ENCODE measurements at places on chromosomes 6 and 20.

GRCh38 chr20:16166737-16167136 is 406.5 kb downstream of the KIF16B start:
- no peak for DNase-seq

DNA sequence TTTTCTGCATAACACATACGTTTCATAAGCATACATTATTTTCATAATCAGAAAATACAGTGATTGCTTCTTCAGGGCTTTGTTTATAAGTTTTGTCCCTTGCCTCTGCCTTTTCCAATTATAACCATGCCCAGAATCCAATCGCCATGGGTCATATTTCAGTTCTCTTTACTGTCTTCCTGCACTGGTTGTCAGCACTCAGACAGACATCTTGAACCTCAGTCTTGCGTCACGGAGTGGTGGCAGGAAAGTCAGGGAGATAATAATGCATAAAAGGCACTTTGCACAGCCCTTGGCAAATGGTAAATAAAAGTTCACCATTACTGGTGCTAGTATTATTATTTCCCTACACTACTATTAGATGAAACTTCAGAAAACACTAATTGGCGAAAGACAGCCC is 7.2 kb downstream of the KIF16B start:
- peak; percentile 17 for DNase-seq

GRCh38 chr6:47789553-47789952 is 7.7 kb downstream of the OPN5 start:
- DNase-seq: no peak

DNA sequence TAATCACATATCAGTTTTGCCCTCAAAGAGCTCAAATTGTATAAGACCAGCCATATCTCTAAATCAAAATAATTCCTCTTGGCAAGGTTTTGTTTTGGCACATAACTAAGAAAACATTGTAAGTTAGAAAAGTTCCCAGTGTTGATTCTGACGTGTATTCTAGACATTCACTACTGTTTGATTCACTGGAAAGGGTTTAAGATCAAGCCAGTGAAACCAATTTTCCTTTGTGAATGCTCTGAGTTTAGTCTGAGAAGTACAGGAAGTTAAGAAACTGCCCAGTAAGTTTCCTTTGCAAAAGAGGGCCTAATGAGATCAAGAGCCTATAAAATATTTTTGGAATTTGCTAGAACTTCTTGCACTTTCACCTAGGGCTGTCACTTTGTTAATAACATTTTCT is 143.0 kb downstream of the FNDC1 start:
- no peak for DNase-seq

GRCh38 chr6:152471456-152472265 is 165.5 kb downstream of the SYNE1 start:
- DNase-seq: no peak

DNA sequence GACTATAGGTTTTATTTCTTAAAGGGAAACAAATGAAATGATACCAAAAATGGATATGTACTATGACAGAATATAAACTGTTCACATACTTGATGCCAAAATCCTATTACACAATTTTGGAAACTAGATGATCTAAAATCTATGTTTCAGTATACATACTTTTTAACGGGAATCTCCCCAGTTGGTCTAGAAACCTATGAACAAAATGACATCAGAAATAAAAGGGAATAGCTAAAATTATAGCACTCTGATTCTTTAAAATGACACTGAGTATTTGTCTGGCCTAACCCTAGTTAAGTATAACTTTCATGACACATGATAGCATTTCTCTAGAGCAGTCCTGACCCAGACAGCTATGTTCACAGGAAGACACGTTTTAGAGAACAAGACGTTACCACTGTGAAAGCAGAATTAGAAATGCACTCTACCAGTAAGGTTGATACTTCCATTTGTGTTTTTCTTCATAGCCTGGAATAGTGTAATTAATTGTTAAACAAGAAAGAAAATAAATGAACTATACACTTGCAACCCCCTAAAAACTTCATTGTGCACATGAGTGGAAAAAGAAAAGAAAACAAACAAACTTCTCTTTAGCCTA is 3.3 kb downstream of the OSER1 start:
- no peak for DNase-seq

DNA sequence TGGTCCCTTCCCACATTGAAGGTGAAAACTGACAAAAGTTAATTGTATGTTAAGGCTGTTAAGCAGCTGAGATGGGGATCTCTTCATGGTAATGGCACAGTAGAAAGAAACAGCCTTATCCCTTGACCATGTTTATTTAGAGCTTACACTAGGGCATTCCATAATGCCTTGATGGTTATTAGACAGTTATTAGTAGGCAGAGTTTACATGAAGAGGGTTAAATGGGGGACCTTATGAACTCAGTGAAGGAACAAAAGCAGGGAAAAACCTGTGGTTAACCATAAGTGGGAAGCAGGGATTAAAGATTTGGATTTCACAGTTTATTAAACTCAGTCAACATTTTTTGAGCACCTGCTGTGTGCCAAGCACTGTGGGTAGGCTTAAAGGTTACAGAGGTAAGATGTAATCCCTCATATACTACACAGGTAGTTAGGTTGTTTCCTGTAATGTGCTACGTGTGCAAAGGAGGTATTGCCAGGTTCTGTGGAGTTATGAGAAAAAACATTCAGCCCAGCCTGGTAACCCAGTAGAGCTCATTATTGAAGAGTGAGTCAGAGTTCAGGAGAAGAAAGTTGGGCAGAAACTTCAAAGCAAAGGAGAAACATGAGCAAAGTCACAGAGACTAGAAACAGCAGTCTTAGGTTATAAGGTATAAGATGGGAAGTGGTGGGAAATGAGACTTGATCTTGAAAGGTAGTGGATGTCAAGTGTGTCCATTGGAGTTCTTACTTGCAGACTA is 32.3 kb upstream of the GNRH2 start:
- no peak for DNase-seq

- no peak for DNase-seq
These were observed 56.8 kb downstream of the MYH7B start for GRCh38 chr20:35012227-35013069.

- no peak for DNase-seq
These were observed 259.4 kb upstream of the AGPAT4 start for GRCh38 chr6:161533266-161533665.

DNA sequence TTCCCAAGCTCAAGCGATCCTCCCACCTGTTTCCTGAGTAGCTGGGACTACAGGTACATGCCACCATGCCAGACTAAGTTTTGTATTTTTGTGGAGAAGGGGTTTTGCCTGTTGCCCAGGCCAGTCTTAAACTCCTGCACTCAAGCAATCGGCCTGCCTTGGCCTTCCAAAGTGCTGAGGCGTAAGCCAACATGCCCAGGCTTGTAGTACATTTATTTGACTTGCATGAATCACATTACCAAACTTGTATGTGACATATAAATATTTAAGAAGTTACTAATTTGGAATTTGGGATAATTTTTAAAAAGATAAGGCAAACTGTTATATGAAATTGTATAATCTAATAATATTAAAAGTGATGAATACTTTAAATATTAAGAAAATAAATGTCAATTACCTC is 157.6 kb downstream of the MCHR2 start:
- DNase-seq: no peak

DNA sequence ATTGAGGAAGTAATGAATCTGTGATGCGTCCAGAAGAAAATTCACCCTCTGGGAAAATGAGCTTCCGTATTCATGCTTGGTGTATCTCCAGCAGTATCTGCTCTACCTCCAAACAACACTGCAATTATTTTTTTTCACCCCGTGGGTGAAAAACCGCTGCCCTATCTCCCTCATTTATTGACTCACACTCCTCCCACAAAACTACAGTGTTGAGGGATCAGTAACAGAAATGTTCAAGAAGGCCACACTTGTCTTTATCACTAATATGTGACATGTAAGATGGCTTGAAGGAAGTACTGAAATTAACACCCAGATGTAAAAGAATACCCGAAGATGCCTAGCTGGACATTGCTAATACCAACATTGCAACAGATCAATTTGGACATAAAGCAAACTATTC is 4.9 kb upstream of the TBX18 start:
- no peak for DNase-seq

DNA sequence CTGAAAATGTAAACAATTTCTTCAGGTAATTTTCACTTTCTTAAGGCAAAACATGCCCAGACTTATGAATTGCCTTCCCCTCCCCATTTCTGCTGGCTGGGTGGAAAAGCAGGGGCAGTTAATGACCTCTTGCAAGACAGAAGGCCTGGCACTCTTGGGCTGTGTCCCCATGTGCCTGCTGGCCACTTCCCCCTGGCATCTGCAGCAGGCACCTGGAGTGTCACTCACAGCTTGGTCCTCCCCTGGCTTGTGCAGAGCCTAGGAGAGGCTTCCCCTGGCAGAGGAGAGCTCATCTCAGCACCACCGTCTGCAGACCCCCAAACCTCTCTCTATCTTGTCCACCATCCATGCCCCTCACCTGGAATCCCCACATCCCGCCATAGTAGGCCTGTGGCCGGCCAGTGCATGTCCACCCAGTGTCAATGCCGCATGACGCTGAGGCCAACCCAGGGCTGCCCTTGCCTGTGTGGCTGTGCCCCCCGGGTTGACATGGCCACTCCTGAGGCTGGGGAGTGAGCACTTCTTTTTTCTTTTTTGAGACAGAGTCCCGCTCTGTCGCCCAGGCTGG is 83.5 kb upstream of the SLC22A23 start:
- DNase-seq: no peak

DNA sequence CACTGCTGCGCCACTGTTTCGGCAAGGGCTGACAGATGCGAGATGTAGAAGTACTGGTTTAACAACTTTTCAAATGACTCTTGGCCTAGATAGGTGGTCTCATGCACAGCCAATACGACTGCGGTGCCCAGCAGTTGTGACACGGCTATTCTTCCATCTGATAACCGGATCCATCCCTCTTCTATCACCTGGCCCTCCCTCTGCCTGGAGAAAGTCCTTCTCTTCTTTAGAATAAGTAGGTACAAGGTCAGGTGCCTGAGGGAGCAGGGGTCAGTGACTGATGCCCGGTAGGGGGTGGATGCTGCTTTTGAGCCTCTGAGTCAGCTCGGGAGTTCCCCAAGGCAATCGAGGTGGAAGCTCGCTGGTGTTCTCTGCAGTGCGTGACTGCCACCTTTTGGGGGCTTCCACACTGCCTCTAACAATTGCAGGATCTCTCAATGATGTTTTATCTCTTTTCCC is 166.8 kb upstream of the GRIK2 start:
- peak; percentile 13 for DNase-seq

DNA sequence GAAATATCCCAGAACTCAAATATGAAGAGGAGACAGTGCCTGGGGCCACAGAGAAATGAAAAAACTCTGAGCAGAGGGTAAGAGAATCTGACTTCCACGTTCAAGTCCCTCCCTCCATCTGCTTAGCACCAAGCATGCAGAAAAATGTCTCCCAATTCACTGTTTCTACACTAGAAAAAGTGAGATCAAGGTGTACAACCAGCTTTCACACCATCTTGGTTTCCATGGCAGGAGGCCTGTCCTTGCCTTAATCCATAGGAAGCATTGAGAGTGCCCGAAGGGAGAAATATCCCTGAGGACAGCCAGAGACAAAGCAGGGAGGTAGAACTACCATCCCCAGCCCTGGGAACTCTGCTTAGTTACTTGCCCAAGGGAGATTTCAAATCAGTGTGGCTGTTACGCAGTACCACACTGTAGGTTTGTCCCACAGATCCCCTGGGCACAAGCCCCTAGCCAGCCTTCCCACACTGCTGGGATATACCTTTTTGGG is 82.9 kb downstream of the SCML4 start:
- DNase-seq: no peak

GRCh38 chr6:100892116-100892515 is 11.0 kb upstream of the ASCC3 start:
- no peak for DNase-seq

GRCh38 chr6:105986998-105987397 is 99.1 kb upstream of the PRDM1 start:
- DNase-seq: no peak

- no peak for DNase-seq
These were observed 99.9 kb downstream of the TCP11 start for GRCh38 chr6:35041086-35041861.

DNA sequence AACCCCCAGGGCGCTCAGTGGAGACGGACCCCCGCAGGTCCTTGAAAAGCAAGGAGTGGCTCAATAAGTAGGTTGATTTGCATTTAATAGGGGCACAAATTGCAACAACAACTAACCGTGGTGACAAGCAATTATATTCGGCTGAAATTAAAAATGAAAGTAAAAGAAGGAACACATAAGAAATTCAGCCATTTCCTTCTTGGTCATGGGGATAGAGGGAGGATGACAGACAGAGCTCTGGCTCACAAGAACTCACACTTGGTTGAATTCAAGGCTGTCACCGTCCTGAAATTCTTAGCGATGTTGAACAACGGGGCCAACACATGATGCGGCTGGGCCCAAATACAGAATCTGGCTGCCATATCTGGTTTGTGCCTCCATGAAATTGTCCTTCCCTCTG is 129.0 kb downstream of the EDN3 start:
- peak; percentile 5 for DNase-seq

Data from hematopoietic multipotent progenitor cell treated with erythropoietin and hydrocortisone succinate and interleukin-3 and kit ligand, for 4 days (in vitro differentiated cells).